ENCODE measurements at places on chromosomes 2 and 18.

DNA sequence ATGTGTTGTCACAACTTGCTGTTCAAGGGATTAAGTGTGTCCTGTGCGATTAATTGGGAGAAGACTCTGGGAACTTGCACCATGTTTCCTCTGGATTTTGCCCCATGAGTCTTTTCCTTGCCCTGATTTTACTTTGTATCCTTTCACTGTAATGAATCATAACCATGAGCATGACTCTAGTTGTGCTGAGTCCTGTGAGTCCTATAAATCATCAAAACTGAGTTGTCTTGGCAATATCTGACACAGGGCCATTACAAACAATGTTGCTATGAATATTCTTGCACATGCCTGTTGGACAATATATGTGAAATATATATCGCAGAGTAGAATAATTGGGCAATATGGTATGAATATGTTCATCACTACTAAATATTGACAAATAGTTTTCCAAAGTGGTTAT is 56.5 kb upstream of the COL5A2 start:
- DNase-seq, result no peak

DNA sequence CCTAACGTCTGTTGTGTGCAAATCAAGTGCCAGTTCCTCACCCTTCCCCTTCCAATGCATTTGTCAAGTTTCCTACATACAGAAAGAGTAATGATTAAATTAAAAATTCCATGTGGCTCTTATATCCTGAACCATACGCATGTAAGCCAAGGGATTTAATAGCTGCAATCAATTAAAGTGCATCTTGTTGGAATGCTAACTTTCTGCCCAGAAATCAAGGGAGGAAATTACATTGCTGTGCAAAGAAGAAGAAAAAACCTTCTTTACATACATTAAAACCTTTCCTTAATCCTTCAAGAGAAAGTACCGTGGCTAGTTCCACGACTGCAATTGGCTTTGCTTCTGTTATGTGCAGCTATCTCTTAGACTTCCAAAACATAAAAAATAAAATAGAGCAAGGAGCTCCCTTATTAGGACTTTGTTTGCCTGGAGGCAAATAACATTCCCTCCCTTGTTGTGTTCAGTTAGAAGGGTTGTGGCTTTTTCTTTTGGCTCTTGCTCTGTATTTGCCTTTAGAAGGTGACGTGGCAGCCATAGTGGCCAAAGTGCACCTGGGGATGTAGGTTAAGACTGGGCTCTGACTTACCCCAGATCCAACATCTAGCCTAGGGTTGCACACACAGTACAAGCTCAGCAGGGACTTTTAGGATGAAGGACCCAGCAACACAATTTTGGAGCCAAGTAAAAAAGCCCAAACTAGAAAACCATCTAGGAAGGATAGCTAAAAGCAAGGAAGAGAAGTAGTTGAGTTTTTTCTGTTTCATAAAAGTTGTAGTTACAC is 158.3 kb downstream of the ANTXR1 start:
- no peak for DNase-seq

DNA sequence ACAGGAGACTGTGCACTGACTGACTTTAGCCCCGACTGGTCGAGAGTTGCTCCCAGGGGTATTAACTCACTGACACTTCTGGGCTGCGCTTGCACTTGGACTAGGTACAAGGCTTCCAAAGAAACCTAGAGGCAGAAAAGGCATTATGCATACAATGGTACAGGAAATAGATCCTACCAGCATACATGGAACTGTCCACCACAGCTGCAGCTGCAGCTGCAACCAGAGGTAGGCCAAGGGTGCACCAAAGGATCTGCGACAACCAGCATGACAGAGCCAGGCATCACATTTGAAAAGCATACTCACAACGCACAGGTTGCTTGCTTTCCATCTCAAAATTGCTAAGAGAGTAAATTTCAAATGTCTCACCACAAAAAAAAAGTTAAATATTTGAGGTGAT is 22.6 kb upstream of the PGAP1 start:
- DNase-seq, result no peak

GRCh38 chr2:43223521-43224001 is 2.8 kb downstream of the ZFP36L2 start:
- DNase-seq, result no peak

- DNase-seq, result no peak
Observed at GRCh38 chr18:3722649-3723433, 272.9 kb downstream of the TGIF1 start.

DNA sequence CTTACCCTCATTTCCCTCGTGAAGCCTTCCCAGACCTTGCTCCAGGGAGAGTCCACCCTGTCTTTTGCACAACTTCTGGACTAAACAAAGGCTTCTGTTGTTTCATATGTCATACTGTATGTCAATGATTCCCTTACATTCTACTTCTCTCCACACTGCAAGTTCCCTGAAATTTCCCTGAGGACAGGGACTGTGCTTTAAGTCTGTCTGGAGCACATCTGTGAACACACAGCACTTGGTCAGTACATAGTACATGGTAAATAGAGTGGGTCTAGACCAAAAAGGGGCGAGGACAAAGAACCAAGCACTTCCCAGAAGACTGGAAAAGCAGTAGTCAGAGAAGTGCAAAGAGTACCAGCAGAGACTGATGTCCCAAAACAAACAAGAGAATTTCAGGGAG is 23.7 kb upstream of the IMPA2 start:
- DNase-seq, result no peak

DNA sequence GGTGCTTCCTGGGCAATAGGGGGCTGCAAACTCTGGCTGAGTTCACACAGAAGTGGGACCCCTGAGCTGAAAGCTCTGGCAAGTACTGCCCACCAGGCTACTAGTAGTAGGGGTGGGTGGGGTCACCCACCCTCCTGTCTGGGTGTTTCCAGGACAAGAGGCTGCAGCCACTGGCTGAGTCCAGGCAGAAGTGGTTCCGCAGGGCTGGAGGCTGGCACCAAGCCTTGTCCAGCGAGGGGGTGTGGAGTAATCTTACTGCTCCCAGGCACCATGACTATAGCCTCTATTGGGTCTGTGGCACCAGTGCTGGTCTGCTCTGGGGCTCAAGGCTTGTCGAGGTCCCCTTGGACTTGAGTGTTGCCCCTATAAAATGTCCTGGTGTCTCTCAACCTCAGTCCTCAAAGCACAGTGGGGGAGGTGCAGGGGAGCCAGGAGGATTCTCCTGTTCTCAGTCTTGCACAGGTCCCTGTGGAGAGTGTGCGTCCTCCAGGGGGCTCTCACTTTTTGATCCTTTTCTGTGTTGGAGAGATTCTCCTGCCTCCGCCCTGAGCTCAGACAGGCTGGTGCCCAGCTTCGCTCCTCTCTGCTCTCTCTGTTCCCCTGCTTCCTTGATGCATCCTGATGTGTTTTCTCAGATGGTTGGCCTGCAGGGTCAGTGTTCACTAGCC is 48.1 kb downstream of the NUP35 start:
- no peak for DNase-seq

DNA sequence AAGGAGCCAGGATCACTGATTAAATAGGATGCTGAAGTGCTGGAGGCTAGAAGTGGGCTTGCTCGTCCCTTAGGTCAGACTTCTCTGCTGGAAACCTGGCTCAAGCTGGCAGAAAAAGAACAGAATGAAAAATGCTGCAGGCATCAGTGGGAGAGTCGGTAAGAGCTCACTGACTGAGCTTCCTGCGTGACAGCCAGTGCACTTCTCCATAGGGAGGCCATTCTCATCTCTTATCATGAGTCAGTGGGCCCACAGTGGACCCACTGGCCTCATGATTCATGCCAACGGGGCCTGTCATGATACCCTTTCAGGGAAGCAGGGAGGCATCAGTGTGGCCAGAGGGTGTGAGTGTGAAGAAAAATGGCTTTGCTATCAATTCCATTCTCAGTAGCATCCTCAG is 498.2 kb downstream of the PTPRM start:
- DNase-seq, result no peak

DNA sequence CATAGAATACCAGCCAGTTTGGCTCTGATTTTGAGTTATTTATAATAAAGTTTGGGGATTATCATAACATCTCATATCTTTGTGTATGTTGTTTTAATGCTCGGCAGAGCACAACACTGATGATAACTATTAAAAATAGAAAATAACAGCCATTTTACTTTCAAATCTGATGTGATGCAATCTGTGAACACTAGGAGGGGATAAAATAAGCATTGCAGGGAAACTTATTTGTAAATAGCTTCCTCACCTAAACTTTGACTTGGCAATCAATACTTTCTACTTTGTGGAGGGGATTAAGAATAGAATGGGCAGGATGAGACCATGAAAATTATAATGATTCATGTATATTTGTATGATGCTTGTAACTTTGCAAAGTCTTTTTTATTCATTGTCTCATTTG is 54.4 kb downstream of the USP14 start:
- DNase-seq, result no peak

- no peak for DNase-seq
Observed at GRCh38 chr2:128446049-128446873, 127.6 kb upstream of the HS6ST1 start.

DNA sequence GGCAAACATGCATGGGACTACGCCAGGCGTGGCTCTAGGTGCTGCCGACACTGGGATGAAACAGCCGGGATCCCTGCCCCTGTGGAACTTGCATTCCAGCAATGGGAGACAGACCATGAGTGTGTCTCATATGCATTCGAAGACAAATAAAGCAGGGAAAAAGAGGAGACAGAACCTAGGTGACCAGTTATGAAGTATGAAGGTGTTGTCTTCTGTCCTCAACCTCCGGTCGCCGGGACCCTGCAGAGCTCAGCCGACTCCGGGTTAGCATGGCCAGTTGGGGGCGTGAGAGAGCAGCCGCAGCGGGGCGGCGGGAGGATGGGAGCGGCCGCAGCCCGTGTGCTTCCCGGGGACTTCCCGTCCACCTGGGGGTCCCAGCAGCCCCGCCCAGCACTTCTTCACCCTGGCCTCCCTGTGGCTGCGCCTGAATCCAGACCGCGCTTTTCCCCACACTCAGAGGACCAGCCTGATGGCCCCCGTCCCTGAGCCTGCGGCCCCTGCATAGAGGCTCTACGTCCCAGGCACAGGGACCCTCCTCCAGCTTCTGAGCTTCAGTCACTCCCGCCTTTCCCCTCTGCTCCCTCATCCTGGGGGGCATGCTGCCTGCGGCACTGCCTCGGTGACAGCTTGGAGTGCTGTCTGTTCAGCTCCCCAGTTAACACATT is 11.4 kb downstream of the ID2 start:
- DNase-seq, result no peak

GRCh38 chr2:209145941-209146681 is 277.7 kb upstream of the MAP2 start:
- DNase-seq, result peak; percentile 92

GRCh38 chr2:42457011-42457410 is 36.8 kb downstream of the KCNG3 start:
- no peak for DNase-seq
